ENCODE measurements at places on chromosomes 7 and 10.

DNA sequence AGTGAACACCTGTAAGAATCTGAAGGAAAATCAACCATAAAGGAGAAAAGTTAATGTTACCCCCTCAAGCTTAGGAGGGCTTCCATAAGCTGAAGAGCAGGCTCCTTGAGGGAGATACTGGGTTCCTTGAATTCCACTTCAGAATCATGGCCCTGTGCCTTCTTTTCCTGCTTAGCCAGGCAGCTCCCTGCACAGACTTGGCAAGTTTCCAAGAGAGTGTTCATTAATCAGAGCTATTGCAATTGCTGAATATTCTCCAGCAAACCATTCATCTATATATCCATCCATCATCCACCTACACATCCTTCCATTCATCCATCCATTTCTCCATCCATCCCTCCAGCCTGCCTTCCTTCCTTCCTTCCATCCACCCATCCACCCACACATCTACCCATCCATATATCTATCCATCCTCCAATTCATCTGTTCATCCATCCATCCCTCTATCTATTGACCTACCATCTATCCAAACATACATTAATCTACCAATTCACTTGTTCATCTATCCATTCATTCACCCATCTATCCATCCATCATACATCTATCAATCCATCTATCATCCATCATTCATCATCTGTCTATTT lies 574.4 kb downstream of the PTPRN2 start:
- peaks cover 19% of the 10 kb centered on the region for H3K27me3 ChIP-seq
- H3K4me3 ChIP-seq, result no peak overlapping the region
- H3K36me3 ChIP-seq, result no peaks in the 10 kb centered on the region
- H3K4me1 ChIP-seq, result no peaks in the 10 kb centered on the region
- no peak for DNase-seq

GRCh38 chr7:132548489-132549078 lies 27.7 kb downstream of the PLXNA4 start:
- no peak overlapping the region for H3K4me3 ChIP-seq
- H3K36me3 ChIP-seq, result no peaks in the 10 kb centered on the region
- no peak for DNase-seq
- peaks cover 8% of the 10 kb centered on the region for H3K4me1 ChIP-seq
- no peaks in the 10 kb centered on the region for H3K27me3 ChIP-seq
- no peak overlapping the region for H3K27ac ChIP-seq

DNA sequence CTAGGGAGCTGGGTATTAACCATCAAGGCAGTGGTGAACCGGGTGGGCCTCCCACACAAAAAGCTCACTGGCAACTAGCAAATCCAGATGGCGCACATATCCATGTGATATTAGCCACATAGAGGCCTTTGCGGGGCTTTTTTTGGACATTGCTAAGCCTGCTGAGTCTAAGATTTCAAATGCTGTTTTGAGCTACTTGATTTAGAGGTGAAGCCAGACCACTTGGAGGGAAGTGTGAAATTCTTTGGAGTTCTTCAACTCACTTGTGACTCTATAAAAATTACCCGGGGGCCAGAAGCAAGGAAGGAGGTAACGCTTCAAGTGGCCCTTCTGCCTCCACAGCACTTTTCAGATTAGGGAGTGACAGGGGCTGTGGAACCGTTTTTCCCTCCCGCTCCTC lies 619.8 kb upstream of the GALNT17 start:
- peak; percentile 52 for DNase-seq
- H3K4me3 ChIP-seq, result no peak overlapping the region
- peaks cover 12% of the 10 kb centered on the region for H3K4me1 ChIP-seq
- H3K36me3 ChIP-seq, result no peaks in the 10 kb centered on the region
- H3K27me3 ChIP-seq, result no peaks in the 10 kb centered on the region

GRCh38 chr10:117477211-117477947 lies 65.2 kb upstream of the EMX2 start:
- H3K36me3 ChIP-seq, result no peaks in the 10 kb centered on the region
- H3K4me3 ChIP-seq, result no peak overlapping the region
- H3K27ac ChIP-seq, result no peak overlapping the region
- DNase-seq, result no peak
- H3K27me3 ChIP-seq, result no peaks in the 10 kb centered on the region

GRCh38 chr10:48509974-48510692 lies 94.7 kb downstream of the ARHGAP22 start:
- no peaks in the 10 kb centered on the region for H3K4me1 ChIP-seq
- DNase-seq, result no peak
- no peak overlapping the region for H3K27ac ChIP-seq
- H3K27me3 ChIP-seq, result no peaks in the 10 kb centered on the region
- no peak overlapping the region for H3K4me3 ChIP-seq

- no peak within 1 kb of the TSS for H3K27ac ChIP-seq
- H3K36me3 ChIP-seq, result no peaks in the 10 kb centered on the region
- peak within 1 kb of the TSS; percentile 49 for H3K4me3 ChIP-seq
- DNase-seq, result peak; percentile 40
- H3K27me3 ChIP-seq, result peaks cover 12% of the 10 kb centered on the region
Observed at GRCh38 chr10:120456626-120457430, at the start of gene PLPP4. TSS of gene PLPP4 (plus strand) at chr10:120457227. CDS start at chr10:120457306, 79 bp downstream.

DNA sequence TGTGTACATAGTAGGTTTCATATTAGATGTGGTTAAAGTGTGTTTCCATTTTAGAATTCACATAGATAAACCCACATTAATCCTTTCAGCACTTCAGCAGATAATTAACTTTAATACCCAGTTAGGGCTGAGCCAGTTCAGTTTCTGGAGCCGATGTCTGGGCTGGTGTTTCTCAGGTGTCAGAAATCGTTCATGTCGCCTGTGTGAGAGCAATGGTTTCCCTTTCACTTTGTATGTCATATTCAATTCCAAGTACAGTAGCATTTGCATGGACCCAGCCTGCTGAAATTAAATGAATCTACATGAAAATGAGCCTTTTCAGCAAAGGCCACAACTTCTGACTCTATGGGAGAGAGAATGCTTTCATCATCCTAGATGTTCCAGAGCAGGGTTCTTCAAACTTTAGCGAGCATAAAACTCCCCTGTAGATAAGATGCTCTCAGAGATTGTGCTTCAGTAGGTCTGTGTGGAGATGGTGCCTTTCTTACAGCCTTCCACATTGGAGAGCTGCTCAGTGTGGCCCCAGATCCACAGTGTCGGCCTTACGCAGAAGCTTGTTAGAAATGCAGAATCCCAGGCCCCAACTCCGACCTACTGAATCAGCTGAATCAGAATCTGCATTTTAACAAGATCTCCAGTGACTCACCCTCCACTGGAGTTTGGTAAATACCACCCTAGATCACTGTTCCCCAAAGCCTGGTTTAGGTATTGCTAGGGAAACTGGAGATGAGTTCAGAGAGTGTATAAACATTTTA lies 19.6 kb downstream of the WIPF3 start:
- no peaks in the 10 kb centered on the region for H3K27me3 ChIP-seq
- no peak overlapping the region for H3K4me3 ChIP-seq
- no peaks in the 10 kb centered on the region for H3K4me1 ChIP-seq
- DNase-seq, result no peak
- H3K36me3 ChIP-seq, result no peaks in the 10 kb centered on the region

GRCh38 chr7:1087952-1088920 lies at the start of gene GPER1:
TSS of gene GPER1 (plus strand) at chr7:1088113. CDS start at chr7:1091729, 3,616 bp downstream.
- H3K4me3 ChIP-seq, result no peak within 1 kb of the TSS
- DNase-seq, result peak; percentile 34
- H3K27ac ChIP-seq, result no peak within 1 kb of the TSS
- H3K4me1 ChIP-seq, result peaks cover 5% of the 10 kb centered on the region
- H3K36me3 ChIP-seq, result no peaks in the 10 kb centered on the region

DNA sequence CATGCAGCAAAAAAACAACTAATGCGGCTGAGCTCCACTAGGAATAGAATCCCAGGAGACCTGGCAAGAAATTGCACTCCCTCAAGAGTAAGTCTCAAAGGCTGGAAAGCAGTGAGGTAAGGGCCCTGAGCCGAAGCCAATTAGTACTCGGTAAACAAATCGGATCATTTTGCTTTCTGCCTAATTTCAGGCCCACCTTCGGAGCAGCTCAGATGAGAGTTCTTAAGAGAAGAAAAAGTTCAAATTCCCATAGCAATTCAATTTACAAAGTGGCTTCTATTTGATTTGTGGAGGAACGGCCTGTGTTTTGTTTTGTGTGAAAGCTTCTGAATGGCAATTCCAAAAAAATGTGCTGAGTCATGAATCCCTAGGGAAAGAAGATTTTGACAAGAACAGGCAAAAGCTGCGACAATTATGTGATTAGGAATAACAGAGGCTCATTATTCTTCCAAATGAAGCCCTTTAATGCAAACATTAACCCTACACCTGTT lies 60.9 kb downstream of the SLC16A9 start:
- H3K27me3 ChIP-seq, result no peaks in the 10 kb centered on the region
- peak; percentile 4 for DNase-seq
- no peaks in the 10 kb centered on the region for H3K36me3 ChIP-seq
- no peaks in the 10 kb centered on the region for H3K4me1 ChIP-seq
- no peak overlapping the region for H3K27ac ChIP-seq

DNA sequence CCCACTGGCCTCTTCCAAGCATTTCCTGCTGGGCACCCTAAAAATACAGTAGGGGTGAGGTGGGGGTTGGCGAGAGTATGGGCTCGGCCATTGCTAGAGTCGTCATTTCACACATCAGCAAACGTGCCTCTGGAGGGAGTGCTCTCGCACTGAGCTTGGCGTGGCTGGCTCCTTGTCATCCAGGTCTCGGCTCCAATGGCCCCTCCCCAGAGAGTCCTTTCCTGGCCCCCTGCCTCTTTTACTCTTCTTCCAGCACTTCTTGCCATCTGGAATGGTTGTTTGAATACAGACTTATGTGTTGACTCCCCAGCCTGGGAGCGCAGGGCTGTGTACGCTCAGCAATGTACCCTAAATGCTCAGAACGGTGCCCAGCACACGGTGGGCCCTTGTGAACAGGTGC lies 18.8 kb downstream of the UNC5B start:
- H3K36me3 ChIP-seq, result no peaks in the 10 kb centered on the region
- DNase-seq, result no peak
- no peak overlapping the region for H3K27ac ChIP-seq
- H3K27me3 ChIP-seq, result no peaks in the 10 kb centered on the region
- H3K4me1 ChIP-seq, result peaks cover 41% of the 10 kb centered on the region

DNA sequence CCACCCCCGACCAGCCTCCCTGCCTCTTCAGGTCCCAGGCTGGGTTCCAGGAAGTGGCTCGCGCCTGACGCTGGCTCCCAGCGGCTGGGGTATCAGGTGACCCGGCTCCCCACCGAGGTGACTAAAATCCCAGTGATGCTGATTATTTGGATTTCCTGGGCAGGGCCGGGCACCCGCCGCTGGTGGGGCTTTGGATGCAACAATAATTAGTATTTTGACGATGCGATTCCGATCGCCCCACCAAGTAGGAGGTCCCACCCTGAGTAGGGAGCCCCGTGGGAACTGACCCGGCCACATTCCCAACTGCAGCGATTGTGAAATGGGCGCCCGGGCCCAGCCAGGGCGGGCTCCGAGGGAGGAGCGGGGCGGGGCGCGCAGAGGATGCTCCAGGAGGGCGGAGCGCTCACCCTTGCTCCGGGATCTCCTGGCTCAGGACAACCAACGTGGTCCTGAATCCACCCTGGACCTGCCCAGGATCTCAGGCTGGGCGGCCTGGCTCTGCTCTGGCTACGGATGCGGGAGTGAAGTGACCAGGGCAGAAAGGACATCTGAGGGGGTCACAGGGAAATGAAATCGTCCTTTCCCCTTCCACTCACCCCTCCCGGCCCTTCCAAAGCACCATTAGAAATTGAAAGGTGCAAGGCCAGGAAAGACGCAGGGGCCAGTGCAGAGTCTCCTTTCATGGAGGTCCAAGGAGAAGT lies 32.6 kb downstream of the DUSP5 start:
- 0 out of 2 replicates have a peak overlapping the region, but pooled peaks have one; percentile 29 for H3K27ac ChIP-seq
- DNase-seq, result peak; percentile 77
- H3K27me3 ChIP-seq, result no peaks in the 10 kb centered on the region
- no peaks in the 10 kb centered on the region for H3K36me3 ChIP-seq

DNA sequence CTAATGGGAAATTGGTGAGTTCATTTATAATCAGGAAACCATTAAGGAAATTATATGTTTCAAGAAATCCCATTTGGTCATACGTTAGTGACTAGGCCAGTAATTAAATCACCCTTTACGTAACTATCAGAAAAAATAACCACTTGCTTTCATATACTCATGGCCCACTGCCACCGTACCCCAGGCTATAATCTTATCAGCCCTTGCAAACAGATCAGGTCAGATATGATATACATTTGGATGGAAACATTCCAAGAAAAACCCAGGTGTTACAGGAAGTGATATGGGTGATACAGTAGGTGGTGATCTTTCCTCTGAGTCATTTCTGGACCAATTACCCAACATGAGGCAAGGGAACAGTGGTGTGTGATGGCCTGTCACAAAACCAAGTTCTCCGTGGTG lies 481.0 kb upstream of the SEMA3A start:
- no peaks in the 10 kb centered on the region for H3K4me1 ChIP-seq
- no peak overlapping the region for H3K27ac ChIP-seq
- no peak overlapping the region for H3K4me3 ChIP-seq
- no peak for DNase-seq
- H3K27me3 ChIP-seq, result no peaks in the 10 kb centered on the region

DNA sequence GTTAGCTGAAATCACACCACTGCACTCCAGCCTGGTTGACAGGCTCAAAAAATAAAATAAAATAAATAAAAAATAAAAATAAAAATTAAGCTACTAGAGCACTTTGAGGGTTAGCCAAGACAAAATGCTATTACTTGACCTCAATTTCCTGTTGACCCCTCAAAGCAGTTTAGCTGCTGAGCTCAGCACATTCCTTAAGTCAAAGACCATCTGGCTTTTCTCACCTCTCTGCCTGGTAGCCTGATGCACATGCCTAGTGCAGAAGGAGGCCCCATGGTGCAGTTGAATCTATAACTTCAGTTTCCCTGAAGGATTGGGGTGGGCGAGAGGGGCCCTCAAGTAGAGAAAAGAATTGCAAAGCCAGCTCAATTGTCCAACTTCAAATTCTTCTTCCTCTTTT lies 211.1 kb upstream of the GALNT17 start:
- H3K4me3 ChIP-seq, result no peak overlapping the region
- no peak overlapping the region for H3K27ac ChIP-seq

DNA sequence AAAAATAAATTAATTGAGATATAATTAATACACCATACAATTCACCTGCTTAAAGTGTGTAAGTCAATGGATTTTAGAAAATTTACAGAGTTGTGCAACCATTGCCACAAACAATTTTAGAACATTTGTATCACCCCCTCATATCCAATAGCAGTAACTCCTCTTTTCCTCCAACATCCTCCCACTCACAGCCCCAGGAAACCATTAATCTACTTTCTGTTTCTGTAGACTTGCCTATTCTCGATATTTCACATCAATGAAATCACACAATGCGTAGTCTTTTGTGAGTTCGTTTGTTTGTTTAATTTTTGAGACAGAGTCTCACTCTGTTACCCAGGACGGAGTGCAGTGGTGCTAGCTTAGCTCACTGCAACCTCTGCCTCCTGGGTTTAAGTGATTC lies 13.7 kb upstream of the HERC4 start:
- no peaks in the 10 kb centered on the region for H3K36me3 ChIP-seq
- no peak overlapping the region for H3K4me3 ChIP-seq
- DNase-seq, result no peak
- no peak overlapping the region for H3K27ac ChIP-seq
- peaks cover 9% of the 10 kb centered on the region for H3K4me1 ChIP-seq

GRCh38 chr7:96671854-96672253 lies 37.8 kb downstream of the SEM1 start:
- no peak overlapping the region for H3K27ac ChIP-seq
- H3K27me3 ChIP-seq, result no peaks in the 10 kb centered on the region
- H3K4me3 ChIP-seq, result no peak overlapping the region
- DNase-seq, result no peak
